ENCODE measurements at places on chromosomes 16 and 17.

GRCh38 chr17:62840871-62841270 lies 32.8 kb upstream of the MARCHF10 start:
- DNase-seq, result no peak

DNA sequence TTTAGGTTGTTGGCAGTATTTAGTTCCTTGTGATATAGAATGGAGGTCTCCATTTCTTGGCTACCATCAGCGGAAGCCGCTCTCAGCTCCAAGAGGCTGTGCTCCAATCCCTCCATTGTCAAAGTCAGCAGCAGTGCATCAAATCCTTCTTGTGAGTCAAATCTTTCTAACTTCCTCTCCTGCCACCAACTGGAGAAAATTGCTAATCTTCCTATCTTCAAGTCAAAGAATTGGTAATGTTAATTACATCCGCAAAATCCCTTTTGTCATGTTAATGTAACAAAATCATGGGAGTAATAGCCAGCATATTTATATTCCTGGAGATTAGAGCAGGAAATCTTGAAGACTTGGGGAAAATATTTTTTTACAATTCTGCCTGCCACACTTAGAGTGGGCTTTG lies 436.4 kb upstream of the DYNLRB2 start:
- DNase-seq, result no peak

DNA sequence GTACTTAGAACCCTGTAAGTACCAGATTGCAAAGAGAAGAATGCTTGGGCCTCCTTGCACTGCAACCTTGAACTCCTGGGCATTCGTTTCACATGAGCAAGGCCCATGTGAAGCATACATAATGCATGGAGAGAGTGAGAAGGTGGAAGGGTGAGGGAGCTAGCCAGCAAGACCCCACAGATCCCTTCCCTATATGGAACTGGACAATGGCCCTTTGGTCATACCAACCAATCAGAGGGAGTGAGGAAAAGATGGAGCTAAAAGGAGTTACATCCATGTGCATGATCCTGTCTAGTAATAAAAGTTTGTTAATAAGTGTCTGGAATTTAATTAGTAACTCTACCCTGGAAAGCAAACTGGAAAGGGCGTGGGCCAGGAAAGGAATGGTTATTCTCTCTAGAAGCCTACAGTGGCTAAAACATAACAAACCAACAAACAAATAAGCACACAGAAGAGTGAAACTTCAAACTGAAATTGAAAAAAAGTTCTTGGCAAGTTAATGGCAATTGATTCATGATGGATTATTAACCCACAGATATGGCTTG lies 29.6 kb downstream of the DNAH3 start:
- DNase-seq, result no peak

DNA sequence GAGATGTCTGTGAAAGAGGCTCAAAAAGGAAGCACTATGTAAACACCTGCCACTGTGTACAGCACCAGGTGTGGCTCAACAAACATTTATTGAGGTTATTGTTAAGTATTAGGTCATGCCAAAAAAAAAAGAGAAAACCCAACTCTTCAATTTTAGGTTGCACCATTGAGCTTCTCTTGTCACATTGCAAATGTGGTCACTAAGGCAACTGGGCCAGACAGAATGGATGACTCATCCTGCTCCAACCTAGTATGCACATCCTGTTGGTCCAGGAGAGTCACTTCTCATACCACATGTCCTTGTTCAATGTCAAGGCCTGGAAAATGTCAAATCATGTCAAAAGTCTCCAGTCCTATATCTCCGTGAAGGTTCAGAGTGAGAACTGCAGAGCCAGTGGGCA lies 25.0 kb downstream of the HOXB1 start:
- peak; percentile 9 for DNase-seq

DNA sequence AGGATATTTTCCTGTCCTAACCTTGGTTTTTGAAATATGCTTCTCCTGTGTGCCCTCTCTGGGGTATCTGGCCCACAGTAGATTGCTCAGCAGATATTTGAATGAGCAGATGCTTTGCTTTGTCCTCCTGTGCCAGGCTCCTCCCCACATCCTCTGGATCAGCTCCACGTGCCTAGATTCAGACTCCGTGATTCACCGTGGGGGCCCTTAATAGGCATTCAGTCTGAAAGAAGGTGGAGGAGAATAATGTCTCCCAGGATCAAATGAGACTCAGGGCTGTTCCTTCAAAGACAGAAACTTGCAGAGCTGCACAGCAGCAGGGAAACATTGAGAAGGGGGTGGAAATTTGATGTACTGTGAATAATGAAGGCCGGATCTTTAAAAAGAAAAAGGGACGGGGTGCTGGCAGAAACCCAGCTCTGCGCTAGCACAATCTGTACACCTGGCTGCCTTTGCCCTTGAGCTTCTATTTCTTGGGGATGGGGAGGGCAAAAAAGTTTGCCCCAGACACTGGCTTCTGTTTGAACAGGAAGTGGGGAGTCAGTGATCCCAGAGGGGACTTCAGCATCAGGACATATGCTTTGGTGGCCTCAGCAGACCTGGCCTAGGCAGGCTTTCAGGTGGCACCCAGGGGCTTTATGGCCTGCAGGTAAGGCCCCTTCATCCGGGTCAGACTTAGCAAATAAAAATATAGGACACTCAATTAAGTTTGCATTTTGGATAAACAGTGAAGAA lies 15.9 kb upstream of the SLC12A3 start:
- no peak for DNase-seq

DNA sequence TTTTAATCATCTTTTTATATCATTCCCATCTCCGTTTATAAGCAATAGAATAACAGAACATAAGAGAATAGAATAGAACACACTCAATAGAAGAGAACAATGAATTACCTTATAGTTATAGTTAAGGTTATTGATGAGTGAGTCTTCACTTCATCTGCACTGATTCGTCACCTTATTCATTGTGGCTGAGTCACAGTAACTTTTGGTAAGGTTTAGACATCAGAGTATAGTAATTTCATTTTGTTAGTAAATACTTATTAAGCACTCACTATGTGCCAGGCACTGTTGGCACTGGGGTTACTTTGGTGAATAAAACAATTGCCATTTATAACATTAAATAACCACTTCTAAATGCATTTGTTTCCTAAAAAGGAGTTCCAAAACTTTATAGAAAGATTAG lies 22.5 kb downstream of the PHKB start:
- no peak for DNase-seq

GRCh38 chr16:55660828-55661227 lies 5.0 kb downstream of the SLC6A2 start:
- no peak for DNase-seq

GRCh38 chr17:82912484-82913089 lies 72.8 kb upstream of the ZNF750 start:
- DNase-seq, result no peak

- no peak for DNase-seq
Measured at GRCh38 chr17:66750781-66751543, 84.0 kb upstream of the CACNG5 start.

DNA sequence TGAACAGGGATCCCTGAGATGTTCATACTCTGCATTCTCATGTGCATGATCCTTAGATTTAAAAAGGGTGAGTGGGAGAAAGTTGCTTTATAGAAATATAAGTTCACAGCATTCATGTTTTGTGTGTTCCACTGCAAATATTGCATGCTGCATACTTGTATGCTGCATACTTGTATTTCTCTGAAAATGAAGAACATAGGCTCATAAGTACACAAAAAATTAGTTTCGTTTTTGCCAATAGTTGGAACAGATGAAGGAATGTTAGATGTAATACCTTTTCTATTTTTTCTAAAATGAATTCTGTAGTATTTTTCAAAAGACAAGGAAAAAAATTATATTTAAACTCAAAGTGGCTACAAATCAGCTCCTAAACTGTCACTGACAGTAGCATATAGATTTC lies 79.0 kb downstream of the NFAT5 start:
- DNase-seq, result no peak

DNA sequence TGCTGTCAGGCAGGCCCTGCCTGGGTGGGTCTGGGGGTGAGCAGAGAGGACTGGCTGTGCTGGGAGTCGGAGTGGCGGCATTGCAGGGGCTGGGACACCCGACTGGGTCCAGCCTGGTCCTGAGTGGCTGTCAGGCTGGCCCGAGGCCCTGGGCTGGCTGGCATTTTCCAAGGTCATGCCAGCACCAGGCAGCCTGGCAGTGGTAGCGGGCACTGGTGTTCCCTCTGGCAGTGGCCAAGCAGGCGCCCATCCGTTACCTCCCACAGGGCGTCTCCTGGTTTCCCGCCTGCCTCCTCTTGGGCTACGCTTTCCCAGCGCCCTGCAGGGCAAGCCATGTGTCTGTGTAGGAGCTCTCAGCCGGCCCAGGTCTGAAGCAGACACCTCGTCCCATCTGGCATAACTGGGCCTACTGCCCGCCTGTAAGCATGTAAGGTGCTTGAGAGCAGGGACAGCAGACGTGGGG lies 5.7 kb upstream of the PKMYT1 start:
- DNase-seq, result no peak

DNA sequence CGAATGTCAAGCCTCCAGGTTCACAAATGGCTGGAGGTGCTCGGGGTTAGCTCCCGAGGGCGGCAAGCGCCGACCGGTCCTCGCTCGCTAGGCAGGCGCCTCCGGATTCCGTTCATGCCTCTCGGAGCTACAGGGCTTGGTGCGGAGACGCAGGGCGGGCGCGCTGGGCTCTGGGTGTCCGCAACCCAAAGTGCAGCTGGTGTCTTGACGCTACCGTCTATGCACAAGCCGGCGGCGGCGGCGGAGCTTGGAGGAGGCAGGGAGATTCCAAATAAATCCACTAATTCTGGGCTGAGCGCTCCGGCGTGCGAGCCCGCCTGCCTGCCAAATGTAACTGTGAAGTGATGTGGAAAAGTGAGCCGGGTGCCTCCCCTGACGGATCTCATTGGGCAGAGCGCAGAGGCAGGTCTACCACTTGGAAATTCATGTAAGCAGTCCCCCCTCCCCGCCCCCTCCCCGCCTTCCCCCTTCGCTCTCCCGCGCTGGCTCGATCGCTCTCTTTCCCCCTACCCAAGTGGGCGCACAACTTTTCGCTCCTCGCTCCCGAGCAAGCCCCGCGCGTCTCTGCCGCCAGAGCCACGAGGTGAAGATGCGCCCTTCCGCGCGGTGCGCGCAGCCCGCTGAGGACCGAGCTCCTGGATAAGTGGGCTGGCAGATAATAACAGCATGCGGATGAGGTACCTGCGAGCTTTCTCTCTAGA lies at the start of gene CDH8:
CDH8 (minus strand) TSS at position 338 of the 701 bp plus-strand sequence. CDS start 15,035 bp downstream, outside the sequence.
- no peak for DNase-seq

DNA sequence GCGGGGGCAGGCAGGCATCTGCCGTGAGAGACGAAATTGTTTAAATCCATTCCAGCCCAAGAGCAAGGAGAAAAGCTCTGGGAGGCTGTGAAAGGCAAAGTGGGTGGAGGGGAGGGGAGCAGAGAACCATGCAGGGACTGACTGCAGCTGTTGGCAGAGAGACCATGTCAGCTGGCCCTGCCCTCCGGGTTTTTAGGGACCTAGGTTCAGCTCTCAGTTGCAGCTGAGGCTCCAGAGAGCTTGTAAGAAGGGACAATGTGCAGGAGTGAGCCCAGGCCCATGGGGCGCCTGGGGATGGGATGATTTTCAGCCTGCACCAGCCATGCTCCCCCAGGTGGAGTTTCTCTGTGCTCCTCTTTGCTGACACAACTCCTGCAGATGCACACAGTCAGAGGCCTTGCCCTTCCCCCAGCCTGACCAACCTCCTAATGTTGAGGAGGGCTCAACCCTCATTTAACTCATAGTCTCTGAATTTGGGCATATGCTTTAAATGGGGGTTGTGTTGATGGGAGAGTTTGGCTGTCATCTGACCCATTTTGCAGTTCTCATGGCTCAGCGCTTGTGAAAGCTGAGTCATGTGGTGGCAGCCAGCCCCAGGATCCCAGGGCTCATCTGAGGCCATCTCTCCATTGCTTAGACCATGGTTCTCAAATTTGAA lies 70.9 kb downstream of the PLXDC1 start:
- DNase-seq, result no peak

DNA sequence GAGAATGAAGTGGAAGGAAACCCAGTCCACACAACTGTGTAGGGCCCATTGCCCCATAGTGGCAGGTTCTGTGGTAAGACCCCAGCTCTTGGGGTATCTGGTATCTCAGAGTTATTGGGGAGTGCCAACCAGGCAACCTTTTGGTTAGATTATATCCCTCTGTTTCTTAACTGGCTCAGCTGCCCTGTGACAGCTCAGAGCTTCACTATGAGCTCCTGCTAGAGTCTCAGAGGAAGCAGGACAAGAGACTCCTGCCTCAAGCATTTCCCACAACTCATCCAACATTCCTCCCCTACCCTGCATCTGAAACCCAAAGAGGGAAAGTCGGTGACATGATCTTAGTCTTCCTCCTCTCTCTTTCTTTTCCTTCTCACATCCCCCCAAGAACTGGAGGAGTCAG lies 292.3 kb downstream of the SHISA9 start:
- no peak for DNase-seq

- no peak for DNase-seq
Measured at GRCh38 chr17:81367171-81367570, 28.1 kb upstream of the BAHCC1 start.

DNA sequence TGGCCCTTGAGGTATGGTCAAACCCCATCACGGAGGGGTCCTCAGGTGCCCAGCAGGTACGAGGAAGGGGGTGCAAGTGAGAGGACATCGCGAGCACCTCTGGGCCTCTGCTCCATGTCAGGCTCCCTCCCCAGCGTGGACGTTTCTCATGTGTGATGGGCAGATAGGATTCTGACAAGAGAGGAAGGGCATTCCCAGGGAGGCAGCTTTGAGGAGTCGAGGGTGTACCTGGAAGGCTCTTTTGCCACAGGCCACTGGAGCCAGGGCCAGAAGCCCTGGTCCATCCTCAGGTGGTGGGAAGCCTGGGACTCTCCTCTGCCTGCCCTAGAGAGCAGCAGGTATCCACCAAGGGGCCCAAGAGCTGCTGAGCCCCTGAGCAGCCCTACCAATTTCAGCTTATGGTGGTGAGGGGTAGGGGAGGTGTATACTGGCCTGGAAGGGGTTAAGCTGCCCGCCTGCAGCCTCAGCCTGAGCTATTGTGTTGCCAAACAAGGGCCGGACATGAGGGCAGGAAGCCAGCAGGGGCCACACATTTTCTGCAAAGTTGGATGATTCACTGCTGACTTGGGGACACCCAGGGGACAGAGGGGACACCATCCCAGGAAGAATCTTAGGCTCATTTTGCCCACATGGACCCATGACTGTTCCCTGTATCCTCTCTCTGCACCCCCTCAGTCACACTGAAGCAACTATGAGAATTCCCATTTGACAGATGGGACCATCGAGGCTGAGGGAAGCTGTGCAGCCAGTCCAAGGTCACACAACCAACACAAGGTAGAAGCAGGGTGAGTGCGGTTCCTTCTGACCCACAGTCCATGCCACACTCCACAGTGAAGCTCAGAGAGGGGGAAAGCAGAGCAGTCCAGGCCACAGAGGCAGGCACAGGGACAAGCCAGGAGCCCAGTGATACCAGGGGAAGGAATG lies 1.7 kb downstream of the CDH5 start:
- DNase-seq, result no peak

GRCh38 chr17:49839455-49839854 lies 8.4 kb downstream of the TAC4 start:
- no peak for DNase-seq

Measured in CD8-positive, alpha-beta T cell (primary cell).